ENCODE measurements at places on chromosomes 5 and 9.
A peak's percentile ranks its signal among the peaks of the same experiment; 100 is the strongest.

- no peak for DNase-seq
Observed at GRCh38 chr5:173217626-173218397, 17.2 kb downstream of the NKX2-5 start.

GRCh38 chr5:155684417-155684816 is 642.5 kb upstream of the SGCD start:
- no peak for DNase-seq

- DNase-seq, result no peak
Observed at GRCh38 chr5:53381-54174, 38.4 kb upstream of the PLEKHG4B start.

DNA sequence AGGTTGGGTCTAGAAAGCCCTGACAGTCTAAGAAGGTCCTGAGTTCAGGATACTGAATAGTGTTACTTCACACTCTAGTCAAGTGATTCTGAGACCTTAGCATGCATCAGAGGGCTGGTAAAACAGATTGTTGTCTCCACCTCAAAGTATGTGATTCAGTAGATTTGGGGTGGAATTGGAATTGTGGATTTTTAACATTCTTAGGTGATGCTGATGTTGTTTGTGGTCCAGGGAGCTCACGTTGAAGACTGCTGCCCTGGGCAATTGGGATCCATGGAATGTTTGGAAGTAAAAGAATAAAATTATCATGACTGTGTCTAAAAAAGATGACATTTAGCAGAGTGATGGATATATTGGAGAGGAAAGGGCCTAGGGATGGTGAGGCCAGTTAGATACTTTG is 75.6 kb downstream of the VCAN start:
- no peak for DNase-seq

GRCh38 chr9:84609779-84610178 is 59.8 kb upstream of the NTRK2 start:
- DNase-seq, result no peak

- no peak for DNase-seq
Observed at GRCh38 chr5:142281008-142281367, 43.8 kb downstream of the SPRY4 start.

GRCh38 chr9:71737455-71737854 is 30.9 kb downstream of the CEMIP2 start:
- no peak for DNase-seq

- DNase-seq, result no peak
Observed at GRCh38 chr9:28832168-28832770, 1259.0 kb upstream of the C9orf72 start.

DNA sequence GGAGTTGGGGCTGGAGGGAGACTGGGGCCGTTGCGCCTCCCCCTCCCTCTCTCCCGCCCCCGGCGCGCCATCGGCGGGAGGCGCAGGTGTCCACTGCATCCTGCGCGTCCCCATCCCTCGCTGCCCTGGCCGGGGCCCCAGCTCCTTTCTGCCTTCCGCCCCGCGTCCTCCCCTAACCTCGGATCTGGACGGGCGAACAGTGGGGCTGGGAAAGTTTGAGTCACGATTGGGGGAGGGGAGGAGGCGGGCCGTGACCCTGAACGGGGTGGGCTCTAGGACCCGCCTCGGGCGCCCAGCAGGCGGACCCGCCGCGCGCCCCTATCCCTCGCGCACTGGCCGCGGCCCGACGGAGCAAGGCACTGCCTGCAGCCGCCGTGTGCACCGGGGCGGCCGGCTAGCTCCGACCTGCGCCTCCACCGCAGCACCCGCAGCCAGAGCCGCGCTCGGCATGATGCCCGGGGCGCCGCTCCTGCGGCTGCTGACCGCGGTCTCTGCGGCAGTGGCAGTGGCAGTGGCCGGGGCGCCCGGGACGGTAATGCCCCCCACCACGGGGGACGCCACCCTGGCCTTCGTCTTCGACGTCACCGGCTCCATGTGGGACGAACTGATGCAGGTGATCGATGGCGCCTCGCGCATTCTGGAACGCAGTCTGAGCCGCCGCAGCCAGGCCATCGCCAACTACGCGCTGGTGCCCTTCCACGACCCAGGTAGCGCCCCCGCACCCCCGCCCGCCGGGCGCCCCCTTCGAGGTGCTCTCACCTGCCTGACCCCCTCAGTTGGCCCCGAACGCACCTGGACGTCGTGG is at the start of gene HMCN2:
Gene HMCN2 (plus strand): TSS at position 330 of the 805 bp plus-strand sequence. CDS start 119 bp downstream, at position 449.
- DNase-seq, result no peak

DNA sequence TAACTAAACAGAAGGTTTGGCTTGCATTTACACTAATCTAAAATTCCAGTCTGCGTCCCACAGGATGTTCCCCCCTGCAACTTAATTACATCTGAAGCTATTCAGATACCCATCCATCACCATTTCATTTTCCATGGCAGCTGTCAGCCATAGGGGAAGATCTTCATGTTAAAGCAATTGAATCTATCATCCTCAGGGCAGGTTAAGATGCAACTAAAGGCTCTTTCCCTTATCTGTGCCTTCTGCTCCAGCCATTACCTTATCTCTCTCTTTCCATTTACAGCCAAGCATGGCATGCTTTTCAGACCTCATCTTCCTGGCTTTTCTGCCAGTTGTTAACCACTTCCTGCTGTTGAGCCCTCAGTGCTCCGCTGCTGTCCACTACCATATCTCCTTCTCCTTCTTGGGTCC is 15.8 kb upstream of the HACD4 start:
- DNase-seq, result no peak

DNA sequence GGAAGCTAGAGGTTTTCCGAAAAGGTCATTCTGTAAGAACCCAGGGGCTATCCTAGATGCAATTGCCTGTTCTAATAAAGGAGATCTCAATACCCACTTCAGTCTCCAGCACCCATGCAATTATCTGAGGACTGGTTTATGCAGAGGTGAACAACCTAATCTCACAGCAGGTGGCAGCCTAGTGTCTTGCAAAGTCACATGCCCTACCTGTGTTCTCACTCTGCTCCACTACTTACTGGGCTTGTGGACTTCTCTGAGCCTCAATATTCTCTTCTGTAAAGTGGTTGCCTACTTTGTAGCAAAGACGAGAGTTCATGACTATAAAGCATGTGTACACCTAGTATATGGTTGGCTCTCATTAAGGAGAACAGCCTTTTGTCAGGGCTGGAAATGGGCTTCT is 21.0 kb upstream of the ALDH1B1 start:
- peak; percentile 27 for DNase-seq

DNA sequence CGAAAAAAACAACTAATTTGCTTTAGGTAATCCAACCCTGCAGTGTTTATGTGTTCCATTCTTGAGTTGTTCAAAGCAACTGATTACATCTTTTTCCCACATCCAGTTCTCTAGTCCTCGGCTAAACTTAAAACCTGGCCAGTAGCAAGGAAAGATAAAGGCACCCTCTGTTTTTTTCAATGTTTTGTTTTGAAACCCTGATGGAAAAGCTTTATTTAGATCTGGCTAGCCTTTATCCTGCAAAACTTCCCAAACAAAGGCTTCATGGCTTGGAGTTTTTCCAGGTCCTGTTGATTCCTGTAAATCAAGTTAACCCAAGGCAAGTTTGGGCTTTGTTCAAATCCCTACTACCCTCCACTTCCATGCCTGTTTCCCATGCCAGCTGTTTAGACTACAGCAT is 105.1 kb downstream of the CEMIP2 start:
- DNase-seq, result no peak

Data from GM12892 (cell line).